Heart left ventricle (tissue), 16 donors: ENCODE measurements at places on chromosomes 6 and 20. TPM values are rescaled to one million over a fixed set of nuclear protein-coding genes. Genes with fewer than 3 reads are reported as not detected.

ABHD16B gene
- total RNA-seq, result not detected

OXT gene
- not detected for total RNA-seq

OVOL2 gene
- total RNA-seq, result not detected

PM20D2 gene
- 6.0 TPM for total RNA-seq

CST5 gene
- not detected for total RNA-seq
